ENCODE measurements at places on chromosomes 2 and 18.
A peak's percentile ranks its signal among the peaks of the same experiment; 100 is the strongest.

DNA sequence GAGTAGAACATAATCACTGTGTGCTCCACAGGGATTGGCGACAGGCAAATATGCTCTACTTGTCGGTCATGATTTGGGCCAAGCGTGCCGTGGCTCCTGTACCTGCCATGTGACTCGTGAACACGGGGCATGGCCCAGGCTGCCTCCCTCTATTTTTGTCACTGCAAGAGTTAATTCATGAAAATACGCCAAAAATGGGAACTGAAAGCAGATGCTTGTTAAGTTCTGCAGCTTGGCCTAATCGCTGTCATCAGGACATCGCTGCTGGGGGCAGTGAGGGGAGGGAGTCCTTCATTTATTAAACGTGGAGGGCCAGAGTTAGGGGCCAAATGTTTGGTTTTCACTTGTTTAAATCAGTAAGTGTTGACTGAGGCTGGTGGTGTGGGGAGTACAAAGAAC, 177.8 kb downstream of the BCL2 start:
- DNase-seq: peak; percentile 31

DNA sequence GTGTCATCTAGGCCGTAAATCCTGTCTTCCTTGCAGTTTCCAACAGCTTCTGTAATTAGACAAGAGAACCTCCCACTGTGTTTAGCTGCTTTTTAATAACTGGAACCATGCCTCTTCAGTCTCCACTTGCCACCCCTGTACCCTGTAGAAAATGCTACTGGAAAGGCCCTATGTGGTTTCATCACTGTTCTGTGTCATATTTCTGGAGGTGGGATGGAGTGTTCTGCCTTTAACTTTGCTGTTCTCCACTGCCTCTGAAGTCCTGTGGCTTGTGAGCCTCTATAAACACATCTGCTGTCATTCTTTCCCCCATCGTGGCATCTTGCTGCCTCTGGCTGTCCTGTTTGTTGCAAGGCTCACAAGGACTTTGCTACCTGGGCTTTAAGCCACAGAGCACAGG, 17.9 kb downstream of the MGAT5 start:
- DNase-seq: no peak

GRCh38 chr18:53701697-53702096, 522.8 kb downstream of the MBD2 start:
- no peak for DNase-seq

GRCh38 chr2:152781175-152781574, 62.8 kb downstream of the ARL6IP6 start:
- DNase-seq: no peak

DNA sequence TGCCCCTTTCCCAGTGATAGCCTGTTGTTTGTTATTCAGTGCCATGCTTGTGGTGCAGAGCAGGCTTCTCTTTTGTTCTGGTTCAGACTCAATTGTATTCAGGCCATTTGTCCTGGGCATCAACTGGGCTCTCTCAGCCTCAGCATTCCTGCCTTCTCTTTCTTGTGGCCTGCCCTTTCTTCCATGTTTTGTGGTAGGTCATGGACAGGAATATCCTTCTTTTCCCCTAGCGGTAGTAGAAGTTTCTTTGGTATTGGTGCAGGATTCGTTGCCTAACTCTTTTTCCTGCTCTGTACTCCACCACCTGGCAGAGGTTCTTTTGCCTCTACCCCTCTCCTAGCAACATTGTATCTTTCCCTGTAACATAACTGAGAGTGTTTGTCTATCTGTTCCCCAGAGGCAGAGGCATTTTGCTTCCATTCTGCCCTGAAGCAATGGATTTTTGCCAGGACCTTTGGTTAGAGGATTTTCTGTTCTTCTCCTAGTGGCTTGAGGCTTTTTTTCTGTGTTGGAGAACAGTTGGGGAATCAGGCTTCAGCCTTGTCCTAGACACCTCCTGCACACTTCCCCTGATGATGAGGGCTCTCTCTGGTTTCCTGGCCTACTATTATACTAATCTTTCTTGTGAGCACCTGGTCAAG, 68.5 kb downstream of the NCOA1 start:
- DNase-seq: no peak

DNA sequence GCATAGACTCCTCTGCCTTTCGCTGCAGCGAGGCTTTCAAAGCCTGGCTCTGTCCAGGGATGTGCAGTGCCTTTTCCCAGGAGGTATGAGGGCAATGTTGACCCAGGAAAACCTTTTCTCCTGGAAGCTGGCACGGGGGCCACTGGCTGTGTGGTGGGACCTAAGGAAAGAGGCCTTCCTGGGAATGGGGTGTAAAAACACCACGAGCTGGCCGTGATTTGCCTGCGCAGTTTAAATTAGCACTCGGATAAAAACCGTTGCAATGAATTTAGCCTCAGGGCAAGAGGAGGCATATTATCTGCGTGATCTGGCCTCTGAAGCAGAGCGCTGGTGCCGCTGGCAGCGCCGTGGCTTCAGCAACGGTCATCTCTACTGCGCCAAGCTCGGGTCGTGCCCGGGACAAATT, 3.0 kb downstream of the OSR1 start:
- no peak for DNase-seq

- DNase-seq: no peak
These were observed 154.8 kb downstream of the ZNF236 start for GRCh38 chr18:76977108-76977621.

DNA sequence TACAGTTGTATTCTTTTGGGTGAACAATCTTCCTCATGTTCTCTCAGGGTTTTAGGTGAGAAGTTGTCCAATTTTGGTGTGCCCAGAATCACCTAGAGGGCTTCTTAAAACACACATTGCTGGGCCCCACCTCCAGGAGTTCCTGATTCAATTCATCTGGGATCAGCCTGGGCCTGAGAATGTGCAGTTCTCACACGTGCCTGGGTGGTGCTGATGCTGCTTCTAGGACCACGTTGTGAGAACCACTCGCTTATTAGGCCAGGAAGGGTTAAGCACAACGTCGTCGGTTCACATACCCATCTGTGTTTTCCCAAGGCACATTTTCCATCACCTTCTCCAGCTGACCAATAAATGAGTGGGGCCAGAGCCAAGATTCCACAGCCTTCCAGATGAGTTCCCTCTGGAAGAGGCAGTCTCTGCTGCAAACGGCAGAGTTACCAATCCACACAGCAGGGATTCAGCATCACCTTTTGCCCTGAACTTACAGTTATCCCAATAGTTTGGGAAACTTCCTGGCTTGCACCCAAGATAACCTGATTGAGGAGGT, 277.7 kb upstream of the HNRNPA3 start:
- DNase-seq: no peak

- DNase-seq: no peak
These were observed 11.9 kb downstream of the GPN1 start for GRCh38 chr2:27640722-27641245.

DNA sequence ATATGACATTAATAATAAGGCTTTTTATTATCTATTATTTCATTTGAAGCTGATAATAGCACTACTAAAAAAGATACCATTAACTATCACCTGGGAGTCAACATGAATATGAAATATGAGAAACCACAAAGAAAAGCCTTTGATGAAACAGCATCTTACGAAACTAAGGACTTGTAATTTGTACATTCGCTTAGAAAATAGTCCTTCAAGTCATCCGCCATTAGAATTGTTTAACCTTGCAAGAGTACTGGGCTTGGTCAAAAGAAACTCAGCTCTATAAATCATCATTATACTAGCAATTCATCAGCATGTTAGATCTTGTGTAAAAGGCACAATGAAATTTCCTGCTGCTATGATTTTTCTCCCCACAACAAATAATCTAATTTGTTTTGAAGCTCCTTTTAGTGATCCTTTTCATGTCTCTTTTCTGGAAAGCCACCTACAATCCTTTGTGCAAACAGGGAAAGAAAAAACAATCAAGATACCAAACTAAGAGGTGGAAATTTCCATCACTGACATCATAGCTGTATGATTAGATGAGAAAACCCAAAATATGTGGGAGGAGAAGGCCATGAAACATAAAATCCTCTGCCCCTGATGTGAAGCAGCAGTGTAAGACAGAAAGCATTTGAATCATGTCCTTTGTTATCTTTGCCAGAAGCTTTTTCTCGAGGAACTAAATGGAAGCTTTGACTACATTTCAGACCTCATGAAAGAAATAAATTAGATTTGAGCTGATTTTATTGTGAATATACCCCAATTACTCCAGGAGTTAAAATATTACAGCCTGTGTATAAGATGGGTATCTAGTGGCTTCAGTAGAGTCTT, 31.2 kb downstream of the SCN9A start:
- DNase-seq: no peak

- no peak for DNase-seq
These were observed 36.2 kb downstream of the NDUFAF7 start for GRCh38 chr2:37267685-37268084.

GRCh38 chr2:158716921-158717320, 78.2 kb upstream of the DAPL1 start:
- no peak for DNase-seq

- DNase-seq: no peak
These were observed 724.7 kb downstream of the METTL4 start for GRCh38 chr18:1846640-1847039.

DNA sequence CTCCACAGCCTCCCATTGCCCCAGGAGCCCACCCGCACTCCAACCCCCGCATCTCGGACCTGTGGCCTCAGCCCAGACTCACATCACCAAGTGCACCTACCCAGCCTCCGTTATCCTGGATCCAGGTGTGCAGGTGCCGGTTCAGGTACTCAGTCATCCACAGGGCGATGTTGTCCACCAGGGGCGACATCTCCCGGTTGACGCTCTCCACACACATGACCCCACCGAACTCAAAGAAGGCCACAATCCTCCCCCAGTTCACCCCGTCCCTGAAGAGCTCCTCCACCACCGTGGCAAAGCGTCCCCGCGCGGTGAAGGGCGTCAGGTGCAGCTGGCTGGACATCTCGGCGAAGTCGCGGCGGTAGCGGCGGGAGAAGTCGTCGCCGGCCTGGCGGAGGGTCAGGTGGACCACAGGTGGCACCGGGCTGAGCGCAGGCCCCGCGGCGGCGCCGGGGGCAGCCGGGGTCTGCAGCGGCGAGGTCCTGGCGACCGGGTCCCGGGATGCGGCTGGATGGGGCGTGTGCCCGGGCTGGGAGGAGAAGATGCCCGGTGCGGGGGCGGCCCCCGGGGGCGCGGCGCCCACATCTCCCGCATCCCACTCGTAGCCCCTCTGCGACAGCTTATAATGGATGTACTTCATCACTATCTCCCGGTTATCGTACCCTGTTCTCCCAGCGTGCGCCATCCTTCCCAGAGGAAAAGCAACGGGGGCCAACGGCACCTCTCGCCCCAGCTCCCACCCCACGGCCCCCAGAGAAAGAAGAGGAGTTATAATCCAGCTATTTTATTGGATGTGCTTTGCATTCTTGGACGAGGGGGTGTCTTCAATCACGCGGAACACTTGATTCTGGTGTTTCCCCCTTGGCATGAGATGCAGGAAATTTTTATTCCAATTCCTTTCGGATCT, 1.3 kb downstream of the BCL2 start:
- peak; percentile 39 for DNase-seq

GRCh38 chr2:201839727-201840126, 33.4 kb downstream of the CDK15 start:
- no peak for DNase-seq

GRCh38 chr18:34789768-34790344, 79.8 kb downstream of the DTNA start:
- DNase-seq: no peak

DNA sequence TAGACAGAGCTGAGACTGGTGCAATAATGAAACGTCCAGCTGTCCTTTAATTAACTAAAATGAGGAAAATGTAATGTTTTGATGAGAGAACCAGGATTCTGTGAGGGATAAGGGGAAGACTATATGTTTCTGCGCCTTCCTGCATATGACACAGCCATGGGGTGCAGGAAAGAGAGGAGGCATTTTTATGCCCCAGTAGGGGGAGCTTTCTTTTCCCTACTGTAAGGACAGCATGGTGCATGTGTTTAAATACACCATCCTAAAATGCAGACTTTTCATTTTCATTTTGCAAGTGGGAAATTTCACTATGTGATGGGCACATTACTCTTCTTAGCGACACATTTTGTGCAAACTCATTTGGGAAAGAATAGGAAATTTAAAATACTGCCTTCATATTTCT, 446.1 kb downstream of the ARHGAP15 start:
- no peak for DNase-seq

DNA sequence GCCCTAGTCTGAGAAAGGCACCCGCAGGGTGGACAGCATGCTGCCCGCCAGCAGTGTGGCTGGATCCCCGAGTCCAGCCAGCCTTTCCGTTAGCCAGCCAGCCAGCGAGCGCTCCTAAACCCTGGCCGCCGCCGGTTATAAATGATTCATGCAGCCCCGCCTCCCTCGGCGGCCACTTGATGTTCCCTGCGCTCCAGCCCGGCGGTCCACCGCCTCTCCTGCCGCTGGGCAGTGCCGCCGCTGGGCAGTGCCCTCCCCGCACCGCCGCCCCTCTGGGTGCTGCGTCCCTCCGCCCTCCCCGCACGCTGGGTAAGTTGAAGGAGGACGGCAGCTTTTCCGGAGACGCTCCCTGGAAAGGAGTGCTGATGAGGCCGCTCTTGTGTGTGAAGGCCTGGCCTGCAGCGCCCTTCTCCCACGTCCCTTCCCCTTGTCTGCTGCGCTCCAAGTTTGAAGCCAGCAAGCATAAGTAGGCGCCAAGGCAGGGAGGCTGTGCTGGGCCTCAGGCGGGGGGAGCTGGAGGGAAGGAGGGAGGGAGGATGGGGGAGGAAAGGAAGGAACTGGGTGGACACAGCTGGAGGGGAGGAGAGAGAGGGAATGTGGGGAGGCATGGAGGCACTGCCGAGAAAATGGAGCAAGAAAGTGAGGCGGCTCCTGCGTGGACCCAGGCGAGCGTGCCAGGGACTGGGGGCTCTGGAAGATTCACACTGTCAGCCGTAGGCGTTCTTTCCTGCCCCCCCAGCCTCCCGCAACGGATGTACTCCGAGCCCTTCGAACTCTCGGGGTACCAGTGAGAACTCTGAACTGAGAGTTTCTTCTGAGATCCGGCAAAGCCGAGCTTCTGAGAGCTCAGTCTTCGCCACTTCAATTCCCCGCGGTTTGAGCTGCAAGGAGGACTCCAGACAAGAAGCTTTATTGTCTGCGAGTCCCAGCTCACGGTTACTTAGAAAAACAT, 131.9 kb downstream of the GLI2 start:
- no peak for DNase-seq

GRCh38 chr2:96861074-96861473, 3.3 kb upstream of the ANKRD39 start:
- DNase-seq: no peak

- no peak for DNase-seq
These were observed at the start of gene CACNB4 for GRCh38 chr2:152098496-152099366. Gene CACNB4, minus strand, starts transcription at chr2:152099044.

DNA sequence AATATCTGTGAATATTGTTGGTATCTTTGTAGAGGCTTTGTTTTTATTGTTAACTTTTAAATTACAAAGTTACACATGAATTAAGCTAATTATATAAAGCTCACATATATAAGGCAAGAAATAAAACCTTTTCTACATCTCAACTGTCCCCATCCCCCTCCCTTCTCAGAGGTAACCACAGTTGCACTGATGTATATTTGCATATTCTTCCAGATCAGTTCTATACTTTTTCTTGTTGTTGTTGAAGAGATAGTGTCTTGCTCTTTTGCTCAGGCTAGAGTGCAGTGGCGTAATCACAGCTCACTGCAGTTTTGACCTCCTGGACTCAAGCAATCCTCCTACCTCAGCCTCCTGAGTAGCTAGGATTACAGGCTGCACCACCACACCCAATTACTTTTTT, 36.0 kb upstream of the CDC42EP3 start:
- no peak for DNase-seq
